ENCODE measurements at places on chromosomes 12 and 14. TPM values are rescaled to one million over a fixed set of nuclear protein-coding genes. Genes with fewer than 3 reads are reported as not detected.

- DNase-seq: no peak
Measured at GRCh38 chr14:22334627-22335026, 254.4 kb downstream of the DAD1 start.

DNA sequence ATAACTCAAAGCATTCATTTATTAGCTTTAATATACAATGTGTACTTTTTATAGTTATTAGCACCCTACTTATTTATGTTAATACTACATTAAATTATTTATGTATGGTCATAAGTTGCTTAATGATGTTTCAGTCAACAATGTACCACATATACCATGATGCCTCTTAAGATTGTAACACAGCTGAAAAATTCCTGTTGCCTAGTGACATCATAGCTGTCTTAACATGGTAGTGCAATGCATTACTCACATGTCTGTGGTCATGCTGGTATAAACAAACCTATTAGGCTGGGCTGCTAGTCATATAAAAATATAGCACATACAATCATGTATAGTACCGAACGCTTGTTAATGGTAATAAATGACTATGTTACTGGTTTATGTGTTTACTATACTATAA lies 120.4 kb downstream of the ANO6 start:
- no peak for DNase-seq

DNA sequence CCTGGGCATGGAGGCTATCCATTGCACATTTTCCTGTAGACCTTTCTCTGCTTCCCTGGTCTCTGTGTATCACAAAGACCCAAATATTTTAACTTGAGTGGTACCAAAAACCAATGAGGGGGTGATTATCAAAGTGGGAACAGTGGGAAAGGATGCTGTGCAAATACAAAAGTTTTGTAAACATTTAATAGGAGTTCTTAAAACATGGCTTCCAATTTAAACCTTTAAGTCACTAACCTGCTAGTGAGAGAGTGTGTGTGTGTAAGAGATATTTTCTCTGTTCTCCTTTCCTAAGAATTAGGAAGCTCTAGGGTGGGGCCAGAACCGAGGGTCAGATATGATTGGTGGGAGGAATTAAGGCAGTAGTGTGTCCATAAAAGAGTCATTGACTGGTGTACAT lies 64.5 kb upstream of the ARHGAP5 start:
- DNase-seq: no peak

- DNase-seq: no peak
Measured at GRCh38 chr12:131530041-131530332, 180.9 kb upstream of the SFSWAP start.

Gene CRIP1
- 8.2 TPM for total RNA-seq

DNA sequence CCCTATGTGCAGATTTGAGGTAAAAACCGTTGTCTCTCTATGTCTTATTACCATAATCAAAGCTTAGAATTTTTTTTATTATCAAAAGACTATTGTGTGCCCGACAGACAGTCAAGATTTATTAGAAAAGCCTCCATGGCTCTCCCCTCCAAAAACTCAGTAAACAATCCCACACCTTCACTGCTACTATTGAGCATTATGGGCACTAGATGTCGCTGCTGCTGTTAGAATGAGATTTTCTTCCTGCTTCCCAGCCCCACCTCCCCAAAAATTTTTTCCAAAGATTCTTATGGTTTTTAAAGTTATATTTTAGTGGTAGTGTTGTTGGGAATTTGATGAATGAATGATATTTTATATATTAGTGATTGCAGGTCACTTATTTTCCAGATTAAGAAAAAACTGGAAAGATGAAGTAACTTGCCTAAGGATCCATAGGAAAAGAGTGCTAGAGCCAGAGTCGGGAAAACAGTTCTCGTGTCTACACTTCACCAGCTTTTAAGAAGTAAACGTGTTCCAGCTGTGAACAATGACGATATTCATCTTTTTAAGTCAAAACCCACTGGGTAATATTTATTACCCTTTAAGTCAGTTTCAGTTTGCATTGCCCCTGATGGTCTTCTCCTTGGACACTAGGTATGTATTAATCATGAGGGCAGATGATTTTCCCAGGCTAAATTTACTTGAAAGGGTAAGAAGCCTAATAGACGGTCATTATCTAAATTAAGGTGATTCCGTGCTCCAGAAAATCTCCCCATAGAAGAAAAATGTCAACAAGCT lies 12.2 kb upstream of the FOXG1 start:
- no peak for DNase-seq

DNA sequence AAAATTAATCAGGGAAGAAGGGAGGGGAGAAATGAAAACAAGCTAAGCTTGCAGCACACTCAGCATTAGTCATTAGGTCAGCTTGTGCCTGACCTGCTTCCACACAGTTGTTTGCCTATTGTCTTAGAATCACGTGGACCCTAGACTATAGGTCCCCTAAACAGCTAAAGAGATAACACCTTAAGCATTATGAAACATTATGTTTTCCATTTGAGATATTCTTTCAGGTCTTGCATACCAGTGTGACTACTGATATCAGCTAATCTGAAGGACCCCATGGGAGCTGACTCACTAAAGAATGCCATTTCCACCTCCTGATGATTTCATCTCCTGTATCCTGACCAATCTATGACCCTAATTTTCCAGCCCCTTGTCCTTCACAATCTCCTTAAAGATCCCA lies 154.1 kb upstream of the FUT8 start:
- no peak for DNase-seq

DNA sequence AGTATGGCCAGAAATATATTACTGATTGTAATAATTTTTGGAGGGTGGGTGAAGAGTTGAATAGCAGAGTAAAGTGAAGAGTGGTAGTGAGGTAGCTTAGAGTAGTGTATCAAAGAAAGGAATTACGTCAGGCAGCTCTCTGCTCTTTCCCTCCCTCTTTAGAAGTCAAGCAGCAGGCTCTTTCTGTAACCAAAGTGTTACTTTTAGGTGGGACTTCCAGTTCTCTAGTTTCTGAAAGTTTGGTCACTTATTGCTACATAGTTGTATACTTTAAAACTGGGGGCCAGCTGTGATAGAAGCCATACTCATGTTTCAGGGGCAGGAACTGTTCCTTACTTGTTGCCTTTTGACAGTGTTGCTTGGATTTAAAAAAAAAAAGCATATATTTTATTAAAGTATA lies 30.6 kb downstream of the ATF7IP start:
- DNase-seq: no peak

DNA sequence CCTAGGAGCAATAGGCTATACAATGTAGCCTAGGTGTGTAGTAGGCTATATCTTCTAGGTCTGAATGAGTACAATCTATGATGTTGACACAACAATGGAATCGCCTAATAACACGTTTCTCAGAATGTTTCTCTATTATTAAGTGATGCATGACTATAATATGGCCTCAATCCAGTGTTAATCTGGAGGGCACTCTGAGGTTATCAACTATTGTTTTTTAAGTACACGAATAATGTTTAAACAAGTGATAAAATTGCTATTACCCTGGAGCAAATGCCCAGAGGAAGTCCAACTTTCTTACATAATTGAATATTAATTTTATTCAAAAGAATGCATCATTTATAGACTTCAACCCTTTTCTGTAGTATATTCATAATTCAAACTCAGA lies 16.4 kb upstream of the CNIH1 start:
- no peak for DNase-seq

DNA sequence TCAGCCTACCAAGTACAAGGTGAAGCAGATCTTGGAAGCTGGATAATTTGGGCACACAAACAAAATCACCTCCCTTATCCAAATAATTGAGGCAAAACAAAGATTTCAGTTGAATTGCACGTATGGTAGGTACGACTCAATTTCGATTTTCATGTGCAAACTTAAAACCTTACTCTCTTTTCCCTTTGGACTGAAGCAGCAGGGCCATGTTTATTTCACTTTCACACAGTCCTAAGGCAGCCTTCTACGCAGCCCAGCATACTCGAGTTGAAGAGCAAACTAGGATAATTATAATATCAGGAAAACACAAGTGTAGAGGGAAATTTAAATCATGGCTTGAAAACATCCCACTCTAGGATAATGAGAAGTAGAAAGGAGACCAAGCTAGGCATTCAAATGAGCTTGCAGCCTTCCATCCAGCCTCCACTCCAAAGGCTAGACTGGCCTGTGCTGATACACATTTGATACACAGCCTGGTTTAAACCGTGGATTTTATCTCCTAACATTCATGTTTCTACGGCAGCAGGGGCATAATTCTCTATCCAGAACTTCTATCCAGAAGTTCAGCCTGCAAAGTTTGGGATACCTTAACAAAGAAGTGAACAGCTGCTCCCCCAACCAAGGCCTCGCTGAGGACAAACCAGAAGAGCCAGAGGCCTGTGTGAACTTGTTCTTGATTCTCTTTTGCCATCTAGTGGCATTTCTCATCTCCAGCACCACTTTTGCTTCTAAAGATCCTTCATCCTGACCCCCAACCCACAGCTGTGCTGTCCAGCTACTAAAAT lies 2.4 kb upstream of the RNASE7 start:
- no peak for DNase-seq
